Dermis microvascular lymphatic vessel endothelial cell (primary cell): ENCODE measurements at places on chromosomes 5 and 9. TPM values are rescaled to one million over a fixed set of nuclear protein-coding genes. Genes with fewer than 3 reads are reported as not detected.

DNA sequence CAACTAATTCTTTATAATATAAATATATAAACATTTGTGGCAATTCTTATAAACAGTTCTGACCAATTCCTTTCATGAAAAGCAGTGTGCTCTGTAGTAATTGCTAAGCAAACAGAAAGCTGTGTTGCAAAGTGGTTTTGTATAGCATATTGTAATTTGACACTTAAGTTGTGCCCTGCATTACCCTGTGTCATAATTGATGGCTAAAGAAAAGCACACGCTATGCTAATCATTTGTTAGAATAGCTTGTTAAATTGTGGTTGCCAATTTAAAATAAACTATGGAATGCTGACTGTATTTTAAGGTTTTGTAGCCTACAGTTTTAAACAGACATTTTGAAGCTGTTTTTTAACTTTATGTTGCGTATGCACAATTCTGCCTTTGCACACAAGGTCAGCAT is 140.0 kb downstream of the PBX3 start:
- DNase-seq, result no peak

DNA sequence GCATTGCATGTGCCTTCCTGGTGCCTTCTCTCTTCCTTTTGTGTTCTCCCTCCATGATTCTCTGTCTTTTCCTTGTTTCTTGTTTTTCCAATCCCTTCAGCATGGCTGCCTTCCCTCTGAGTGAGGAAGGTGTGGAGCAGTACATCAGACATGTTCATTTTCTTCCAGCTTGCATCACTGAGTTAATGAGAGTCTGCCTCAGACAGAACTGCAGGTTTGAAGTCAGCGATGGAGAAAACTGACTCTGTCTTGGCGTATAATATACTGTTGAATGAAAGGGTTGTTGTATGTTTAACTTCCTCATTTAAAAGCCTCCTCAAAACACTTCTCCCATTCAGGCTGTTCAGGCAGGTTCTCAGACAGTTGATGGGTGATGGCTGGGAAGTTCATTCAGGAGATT is 129.3 kb downstream of the KDM4C start:
- no peak for DNase-seq

DNA sequence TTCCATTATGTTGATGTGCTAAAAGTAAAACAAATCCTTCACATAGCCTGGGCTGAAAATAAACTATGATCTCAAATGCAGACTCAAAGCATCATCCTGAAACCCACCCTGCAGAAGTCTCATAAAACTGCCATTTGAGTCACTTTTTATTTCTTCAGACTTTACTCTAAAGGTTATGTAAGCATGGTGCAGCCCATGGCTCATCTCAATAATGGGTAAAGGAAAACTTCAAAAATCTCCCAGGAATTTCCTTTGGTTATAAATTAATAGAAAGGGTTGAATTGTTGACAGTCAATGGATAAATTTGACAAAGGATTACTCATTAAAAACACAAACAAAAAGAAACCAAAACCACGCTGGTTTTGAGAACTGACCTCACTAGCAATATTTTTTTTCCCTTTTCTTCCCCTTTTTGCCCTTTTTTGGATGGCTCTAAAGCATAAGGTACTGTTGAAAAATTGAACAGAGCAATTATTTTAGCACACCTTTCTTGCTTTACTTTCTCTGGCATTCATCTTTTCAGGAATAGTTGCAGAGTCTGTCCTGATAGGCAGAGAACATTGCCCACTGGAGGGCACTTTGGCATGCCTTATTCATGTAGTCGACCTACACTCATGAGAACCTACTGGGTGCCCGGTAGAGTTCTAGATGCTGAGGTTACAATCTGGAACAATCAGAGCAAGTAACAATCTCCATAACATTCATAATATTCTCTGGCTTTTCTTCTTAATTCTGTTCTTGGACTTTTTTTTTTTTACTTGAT is 191.4 kb downstream of the TMEM167A start:
- DNase-seq, result no peak

GRCh38 chr9:116795821-116796220 is 108.7 kb downstream of the TRIM32 start:
- no peak for DNase-seq

DNA sequence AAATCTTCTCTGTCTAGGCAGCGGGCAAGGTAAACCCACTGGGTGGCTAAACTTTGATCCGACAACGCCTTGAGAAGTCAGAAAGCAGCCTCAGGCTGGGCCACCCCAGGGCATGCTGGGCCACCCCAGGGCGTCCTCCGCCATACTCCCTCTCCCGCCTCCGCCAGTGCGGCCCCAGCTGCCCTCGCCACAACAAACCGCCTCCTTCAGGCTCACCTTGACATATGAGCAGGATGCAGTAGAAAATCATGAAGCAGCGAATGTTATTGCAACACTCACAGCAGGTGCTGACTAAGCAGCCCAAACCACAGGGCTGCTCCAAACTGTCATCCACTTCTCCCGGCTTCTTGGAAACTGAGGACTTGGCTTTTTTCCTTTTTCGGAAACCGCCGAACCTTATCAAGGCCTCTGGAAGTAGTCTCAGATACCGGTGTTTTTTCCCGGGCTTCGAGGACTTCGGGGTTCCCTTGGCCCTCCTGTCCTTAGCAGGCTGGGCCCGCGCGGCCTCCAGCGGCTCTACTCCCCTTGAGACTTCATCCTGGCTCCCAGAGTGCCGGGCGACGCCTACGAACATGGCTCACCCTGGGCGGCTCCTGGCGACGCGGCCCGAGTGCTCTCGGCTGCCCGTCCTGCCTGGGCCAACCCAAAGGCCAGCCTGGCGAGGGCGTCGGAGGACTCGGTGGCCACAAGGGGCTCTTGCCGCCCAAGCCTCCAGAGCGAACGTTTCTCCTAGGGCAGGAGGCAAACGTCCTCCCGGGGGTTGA is at the start of gene SLCO6A1:
SLCO6A1 (minus strand) TSS at position 731 of the 764 bp plus-strand sequence; CDS start at position 574, 157 bp downstream.
- no peak for DNase-seq

DNA sequence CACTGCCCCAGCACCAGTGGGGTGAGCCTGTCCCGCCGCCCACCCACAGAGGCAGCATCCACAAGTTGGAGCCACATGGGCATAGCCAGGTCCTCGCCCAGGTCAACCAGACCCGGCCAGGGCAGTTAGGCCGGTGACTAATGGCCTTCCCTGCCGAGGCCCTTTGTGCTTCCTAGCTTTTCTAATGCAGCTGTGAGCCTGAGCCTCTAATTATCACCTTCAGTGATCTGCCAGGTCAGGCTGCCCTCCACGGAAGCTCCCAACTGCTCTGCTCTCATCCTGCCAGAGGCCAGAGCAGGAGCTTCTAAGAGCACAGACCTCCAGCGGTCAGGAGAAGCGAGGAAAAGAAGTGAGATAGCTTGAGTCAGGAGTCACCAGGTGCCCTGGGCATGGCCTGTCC is 87.1 kb upstream of the PPP1R26 start:
- DNase-seq, result no peak

DNA sequence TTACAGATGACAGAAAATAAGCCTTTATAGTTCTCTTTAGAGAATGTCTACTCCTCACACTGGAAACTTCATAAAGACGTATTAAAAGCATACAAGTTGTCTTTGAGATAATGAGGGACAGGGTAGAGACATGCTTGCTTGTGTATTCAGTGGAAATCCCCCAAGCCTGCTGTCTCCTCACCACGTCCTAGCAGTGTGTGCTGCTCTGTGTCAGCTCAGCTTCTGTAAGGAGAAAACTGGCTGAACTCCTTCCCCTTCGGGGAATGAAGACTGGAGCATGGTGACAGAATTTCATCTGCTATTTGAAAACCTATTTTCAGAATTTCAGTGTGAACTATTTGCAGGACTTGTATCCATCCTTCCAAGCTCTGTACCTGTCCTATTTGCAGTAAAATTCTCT is 9.4 kb downstream of the OR2V2 start:
- DNase-seq, result no peak

DNA sequence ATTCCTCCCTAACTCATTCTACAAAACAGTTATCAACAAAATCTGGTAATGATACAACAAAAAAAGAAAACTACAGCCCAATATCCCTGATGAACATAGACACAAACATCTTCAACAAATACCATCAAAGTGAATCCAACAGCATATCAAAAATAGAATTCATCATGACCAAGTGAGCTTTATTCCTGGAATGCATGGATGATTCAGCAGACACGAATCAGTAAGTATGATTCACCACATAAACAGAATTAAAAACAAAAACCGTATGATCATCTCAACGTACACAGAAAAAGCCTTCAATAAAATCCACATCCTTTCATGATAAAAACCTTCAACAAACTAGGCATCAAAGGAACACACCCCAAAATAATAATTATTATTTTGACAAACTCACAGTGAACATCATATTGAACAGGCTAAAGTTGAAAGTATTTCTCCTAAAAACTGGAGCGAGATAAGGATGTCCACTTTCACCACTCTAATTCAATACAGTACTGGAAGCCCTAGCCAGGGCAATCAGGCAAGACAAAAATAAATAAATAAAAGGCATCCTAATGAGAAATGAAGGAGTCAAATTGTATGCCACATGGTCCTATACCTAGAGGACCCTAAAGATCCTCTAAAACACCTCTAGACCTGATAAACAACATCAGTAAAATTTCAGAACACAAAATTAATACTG is 305.1 kb upstream of the RGMB start:
- DNase-seq, result no peak

DNA sequence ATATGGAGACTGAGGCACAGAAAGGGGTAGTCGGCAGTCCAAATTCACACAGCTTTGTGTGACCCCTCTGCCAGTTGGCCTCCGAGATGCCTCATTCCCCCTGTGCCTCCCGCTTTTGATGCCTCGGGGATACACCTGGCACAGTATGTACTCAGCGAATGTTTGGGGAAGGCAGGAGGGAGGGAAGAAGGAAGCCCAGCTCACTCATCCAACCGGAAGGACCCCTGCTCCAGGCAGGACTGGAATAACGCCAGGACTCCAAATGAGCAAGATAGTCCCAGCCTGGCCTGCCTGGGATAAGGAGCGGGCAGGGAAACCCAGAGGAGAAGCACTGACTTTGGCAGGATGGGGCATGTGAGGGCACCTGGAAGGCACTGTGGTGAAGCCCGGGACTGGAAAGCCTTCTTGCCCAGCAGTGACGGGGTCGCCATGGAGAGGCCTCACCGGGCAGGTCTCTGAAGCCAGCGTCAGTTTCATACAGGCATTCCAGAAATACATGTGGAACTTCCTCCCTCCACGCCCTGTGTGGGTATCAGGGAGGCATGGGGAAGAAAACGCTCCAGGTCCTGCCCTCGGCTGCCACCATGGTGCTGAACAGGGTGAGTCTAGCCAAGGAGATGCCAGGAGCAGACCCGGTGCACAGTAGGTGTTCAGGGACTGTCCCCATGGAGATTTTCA is 20.3 kb downstream of the LMX1B start:
- no peak for DNase-seq

DNA sequence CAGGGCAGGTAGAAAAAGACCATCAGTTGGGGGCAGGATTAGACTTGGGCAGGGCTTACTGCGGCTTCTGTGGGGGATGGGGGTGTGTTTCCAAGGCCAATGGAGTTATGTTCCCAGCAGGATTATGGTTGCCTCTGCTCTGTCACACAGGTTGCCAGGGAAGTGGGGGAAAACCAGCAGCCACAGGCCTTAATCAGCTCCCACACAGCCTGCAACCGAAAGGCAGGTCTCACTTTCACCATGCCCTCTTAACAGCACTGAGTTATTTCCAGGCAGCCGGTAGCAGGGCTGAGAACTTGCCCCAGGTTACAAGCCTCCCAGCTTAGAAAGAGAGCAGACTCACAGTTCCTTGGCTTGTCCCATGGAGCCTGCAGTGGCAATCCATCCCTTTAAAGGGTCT is 205.5 kb downstream of the FGF10 start:
- no peak for DNase-seq

DNA sequence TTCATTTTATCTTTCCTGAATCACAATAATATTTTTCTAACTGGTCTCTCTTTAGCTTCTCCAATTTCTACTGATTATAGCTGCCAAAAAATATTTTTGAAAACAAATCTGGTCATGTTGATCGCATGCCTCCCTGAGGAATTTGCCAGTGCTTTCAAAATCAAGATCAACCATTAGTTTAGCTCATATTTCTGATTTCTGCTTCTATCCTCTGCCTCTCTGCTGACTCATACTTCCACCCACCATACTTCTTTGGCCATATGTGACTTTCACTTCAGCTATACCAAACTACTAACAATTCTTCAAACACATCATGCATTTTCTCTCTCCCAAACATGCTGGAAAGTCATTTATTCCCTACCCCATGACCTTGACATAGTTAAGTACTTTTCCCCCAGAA is 636.5 kb downstream of the TLE1 start:
- no peak for DNase-seq

GRCh38 chr5:154238776-154239481 is 48.4 kb downstream of the GALNT10 start:
- no peak for DNase-seq

DNA sequence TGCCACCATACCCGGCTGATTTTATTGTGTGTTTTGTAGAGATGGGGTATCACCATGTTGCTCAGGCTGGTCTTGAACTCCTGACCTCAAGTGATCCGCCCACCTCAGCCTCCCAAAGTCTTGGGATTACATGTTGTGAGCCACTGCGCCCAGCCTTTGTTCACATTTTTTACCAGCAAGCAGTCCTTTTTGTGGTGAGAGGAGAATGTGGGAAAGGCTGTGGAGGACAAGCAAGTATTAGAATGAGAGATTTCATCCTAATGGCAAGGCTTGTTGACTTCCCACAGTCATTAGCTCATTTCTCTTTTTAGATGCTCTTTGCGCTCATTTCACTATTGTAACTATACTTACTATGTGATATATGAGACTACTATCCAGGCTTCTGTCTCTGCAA is 6.1 kb downstream of the IL31RA start:
- DNase-seq, result no peak

GRCh38 chr5:133596049-133596448 is 16.3 kb downstream of the FSTL4 start:
- DNase-seq, result no peak

- DNase-seq, result no peak
These were observed 267.1 kb downstream of the NSG2 start for GRCh38 chr5:174312641-174313040.

- peak; percentile 35 for DNase-seq
These were observed 28.1 kb downstream of the GPX3 start for GRCh38 chr5:151048526-151048925.

GRCh38 chr5:109041317-109041716 is 293.6 kb downstream of the FER start:
- DNase-seq, result no peak

GRCh38 chr5:16735101-16736060 is 118.6 kb upstream of the RETREG1 start:
- no peak for DNase-seq

RASGRF2 gene
- 19.8 and 23.2 TPM in 2 replicates for total RNA-seq

GAS1 gene
- 0.77 and 1.4 TPM in 2 replicates for total RNA-seq

TCF7 gene
- total RNA-seq, result 0.13 and 0.25 TPM in 2 replicates

PLEKHG4B gene
- 0.13 TPM in 1 of 2 replicates, not detected in the other for total RNA-seq

SYK gene
- total RNA-seq, result 0.13 TPM in 1 of 2 replicates, not detected in the other

SNAPC4 gene
- total RNA-seq, result 3.5 and 5.6 TPM in 2 replicates

OSTF1 gene
- total RNA-seq, result 86.7 and 87.6 TPM in 2 replicates

TAF11L7 gene
- not detected in 2 replicates for total RNA-seq
